Keratinocyte (primary cell): ENCODE measurements at places on chromosomes 12 and 14.

DNA sequence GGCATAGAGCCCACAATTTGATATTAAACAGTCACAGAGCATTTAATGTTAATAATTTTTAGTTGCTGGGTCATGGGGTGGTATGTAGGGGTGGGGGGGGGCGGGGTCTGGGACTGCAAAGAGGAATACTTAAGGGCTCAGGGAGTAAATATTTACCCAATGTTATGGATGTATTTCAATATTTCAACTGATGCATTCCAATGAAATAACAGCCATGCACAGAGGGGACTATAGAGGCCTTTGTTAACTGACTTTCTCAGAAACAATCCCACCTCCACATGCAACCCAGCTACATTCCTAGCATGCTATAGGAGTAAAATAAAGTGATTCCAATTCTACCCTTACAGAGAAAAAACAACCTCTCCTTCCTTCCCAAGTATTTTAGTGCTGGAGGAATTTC, 7.9 kb upstream of the BBS10 start:
- H3K27ac ChIP-seq: no peak overlapping the region
- H3K4me1 ChIP-seq: no peaks in the 10 kb centered on the region
- DNase-seq: no peak
- no peaks in the 10 kb centered on the region for H3K27me3 ChIP-seq
- no peaks in the 10 kb centered on the region for H3K36me3 ChIP-seq

GRCh38 chr12:46364777-46365580, 7.6 kb downstream of the SLC38A2 start:
- H3K36me3 ChIP-seq: peaks cover 34% of the 10 kb centered on the region
- H3K27ac ChIP-seq: peak overlapping the region; percentile 31
- DNase-seq: no peak
- peak overlapping the region; percentile 24 for H3K4me3 ChIP-seq
- H3K4me1 ChIP-seq: peaks cover 56% of the 10 kb centered on the region

DNA sequence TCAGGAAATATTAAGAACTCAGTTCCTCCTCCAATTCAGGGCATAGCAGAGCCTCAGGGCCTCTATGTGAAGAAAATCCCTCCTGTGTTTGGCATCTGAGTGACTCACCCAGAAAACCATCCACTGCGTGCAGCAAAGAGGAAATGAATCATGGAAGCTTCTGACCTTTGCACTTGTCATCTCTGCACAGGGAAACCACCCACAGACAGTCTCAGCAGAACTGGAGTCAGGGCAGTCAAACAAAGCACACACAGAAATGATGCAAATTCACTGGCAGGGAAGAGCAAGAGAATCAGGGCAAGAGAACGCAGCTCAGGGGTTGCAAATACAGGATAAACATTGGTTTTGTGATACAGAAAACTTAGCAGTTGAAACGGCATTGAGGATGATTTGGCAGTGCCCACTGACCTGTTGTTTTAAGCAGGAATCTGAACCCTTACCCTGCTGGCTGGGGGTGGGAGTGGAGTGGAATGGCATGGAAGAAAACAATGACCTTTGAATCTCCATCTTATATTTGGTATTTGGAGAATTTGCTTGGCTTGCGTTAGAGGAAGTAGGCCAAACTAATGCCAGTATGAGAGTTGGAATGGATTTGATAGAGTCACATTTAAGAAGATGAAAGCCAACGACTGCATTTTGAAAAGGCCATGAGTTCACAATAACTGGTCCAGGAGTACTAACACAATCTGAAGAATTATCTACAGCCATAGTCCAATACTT, 53.5 kb downstream of the PHLDA1 start:
- peak overlapping the region; percentile 95 for H3K27ac ChIP-seq
- H3K4me1 ChIP-seq: peaks cover 35% of the 10 kb centered on the region
- H3K36me3 ChIP-seq: no peaks in the 10 kb centered on the region
- H3K4me3 ChIP-seq: no peak overlapping the region
- no peaks in the 10 kb centered on the region for H3K27me3 ChIP-seq

DNA sequence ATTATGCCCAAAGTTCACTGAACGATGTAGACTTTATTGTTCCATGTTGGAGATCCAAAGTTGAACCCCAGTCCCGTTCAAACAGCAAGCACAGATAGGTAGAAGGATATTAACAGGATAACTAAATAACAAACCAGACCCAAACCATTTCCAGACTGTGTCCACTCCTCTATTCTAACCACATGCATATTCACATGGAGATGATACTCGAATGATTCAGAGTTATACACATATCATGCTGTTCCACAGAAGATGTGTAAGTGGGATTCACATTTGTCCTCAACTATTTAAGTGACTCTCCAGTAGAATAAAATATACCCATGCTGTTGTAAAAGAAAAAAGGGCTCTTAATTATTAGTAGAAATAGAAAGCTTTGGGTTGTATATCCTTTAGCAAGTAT, 185.9 kb downstream of the ITPR2 start:
- no peak overlapping the region for H3K4me3 ChIP-seq
- DNase-seq: no peak
- H3K4me1 ChIP-seq: peaks cover 9% of the 10 kb centered on the region
- no peak overlapping the region for H3K27ac ChIP-seq
- no peaks in the 10 kb centered on the region for H3K36me3 ChIP-seq

- no peak for DNase-seq
- no peaks in the 10 kb centered on the region for H3K4me1 ChIP-seq
- H3K4me3 ChIP-seq: no peak overlapping the region
- H3K27me3 ChIP-seq: no peaks in the 10 kb centered on the region
- H3K27ac ChIP-seq: no peak overlapping the region
- no peaks in the 10 kb centered on the region for H3K36me3 ChIP-seq
These were observed 353.7 kb downstream of the LRIG3 start for GRCh38 chr12:58566599-58566998.

DNA sequence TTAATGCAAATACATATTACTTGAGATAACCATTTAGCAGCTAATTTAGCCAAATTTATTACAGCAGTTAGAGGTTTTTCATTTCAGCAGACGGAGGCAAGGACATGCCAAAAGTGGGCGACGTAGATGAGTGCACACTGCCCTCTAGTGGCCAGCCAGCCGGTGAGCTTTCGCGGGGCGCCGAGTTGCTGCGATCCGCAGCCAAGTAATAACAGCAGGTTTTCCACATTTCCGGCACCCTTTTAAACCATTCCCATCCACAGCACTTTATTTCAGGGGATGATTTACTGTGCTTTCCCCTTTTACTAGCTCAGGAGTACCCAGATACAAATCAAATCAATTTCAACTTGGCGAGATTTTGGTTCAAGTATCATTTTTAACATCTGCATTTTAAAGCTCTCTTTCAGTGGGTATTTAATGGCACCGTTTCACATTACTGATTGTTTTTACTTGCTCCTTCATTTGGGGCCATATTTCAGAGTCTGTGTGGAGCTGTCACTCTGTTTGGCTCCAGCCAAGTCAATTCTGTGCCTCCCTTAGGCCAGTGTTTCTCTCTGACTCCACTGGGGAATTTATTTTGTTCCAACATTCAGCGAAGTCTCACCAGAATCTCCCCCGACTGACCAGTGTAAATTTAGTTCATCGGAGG, 158.0 kb downstream of the EGLN3 start:
- no peaks in the 10 kb centered on the region for H3K36me3 ChIP-seq
- H3K4me3 ChIP-seq: no peak overlapping the region
- DNase-seq: no peak

GRCh38 chr12:19548834-19549233, 109.5 kb downstream of the AEBP2 start:
- no peak overlapping the region for H3K27ac ChIP-seq
- H3K27me3 ChIP-seq: no peaks in the 10 kb centered on the region
- no peaks in the 10 kb centered on the region for H3K36me3 ChIP-seq
- no peak for DNase-seq
- H3K4me1 ChIP-seq: peaks cover 19% of the 10 kb centered on the region
- H3K4me3 ChIP-seq: no peak overlapping the region
